Uterine smooth muscle cell (primary cell): ENCODE measurements at places on chromosomes 2 and 18. TPM values are rescaled to one million over a fixed set of nuclear protein-coding genes. Genes with fewer than 3 reads are reported as not detected.

The ITPRID2 gene
- total RNA-seq = 296 and 500 TPM in 2 replicates

The IGFBP2 gene
- 119 and 136 TPM in 2 replicates for total RNA-seq

The LIPG gene
- total RNA-seq = 18.4 and 29.7 TPM in 2 replicates

The TBC1D8 gene
- total RNA-seq = 8.4 and 10.3 TPM in 2 replicates

The ITGA6 gene
- 149 and 263 TPM in 2 replicates for total RNA-seq

The SDC1 gene
- 99.2 and 117 TPM in 2 replicates for total RNA-seq

The MC5R gene
- not detected in 2 replicates for total RNA-seq
